ENCODE measurements at places on chromosomes 1 and 21. TPM values are rescaled to one million over a fixed set of nuclear protein-coding genes. Genes with fewer than 3 reads are reported as not detected.

GRCh38 chr1:204344665-204345355 is 14.9 kb downstream of the PLEKHA6 start:
- no peak for DNase-seq

GRCh38 chr1:247352175-247352574 is 20.5 kb upstream of the ZNF496 start:
- no peak for DNase-seq

DNA sequence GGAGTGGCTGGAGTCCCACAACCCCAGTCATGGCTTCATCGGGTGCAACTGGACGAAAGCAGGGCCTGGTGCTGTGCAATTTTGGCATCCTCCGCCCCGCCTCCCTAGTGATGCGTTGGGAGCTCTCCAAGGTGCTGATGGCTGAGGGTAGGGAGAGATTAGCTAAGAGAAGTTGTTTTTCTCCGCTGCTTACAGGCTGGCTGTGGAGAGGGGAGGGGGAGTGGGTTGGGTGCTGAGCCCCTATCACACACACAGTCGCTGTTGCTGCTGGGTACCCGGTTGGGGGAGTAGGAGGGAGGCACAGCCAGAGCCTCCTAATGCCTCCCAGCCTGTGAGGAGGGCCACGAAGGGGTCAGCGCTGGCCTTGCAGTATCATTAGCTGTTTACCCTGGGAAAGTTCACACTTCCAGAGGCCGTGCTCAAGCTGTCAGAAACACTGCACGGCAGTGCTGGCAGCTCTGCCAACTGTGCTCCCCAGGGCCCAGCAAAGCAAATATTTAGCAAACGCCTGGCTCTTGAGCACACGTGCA is 110.0 kb downstream of the GRIK3 start:
- no peak for DNase-seq

DNA sequence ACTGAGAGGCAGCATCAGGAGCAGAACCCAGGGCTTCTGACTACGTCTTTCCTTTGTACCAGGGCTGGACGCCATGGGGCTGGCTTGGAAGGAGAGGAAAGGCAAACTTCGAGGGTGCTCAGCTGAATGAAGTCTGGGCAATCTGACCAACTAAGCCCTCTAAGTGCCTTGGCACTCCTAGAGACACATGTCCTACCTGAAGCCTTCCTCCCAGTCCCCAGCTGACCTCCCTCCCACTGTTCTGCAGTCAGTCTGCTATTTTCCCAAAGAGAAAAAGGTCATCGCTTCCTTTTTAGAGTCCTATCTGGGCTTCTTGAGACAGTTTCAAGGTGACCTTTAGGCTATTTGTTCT is 5.2 kb downstream of the SLC9A1 start:
- no peak for DNase-seq

- no peak for DNase-seq
Observed at GRCh38 chr1:206143537-206144172, 26.5 kb upstream of the AVPR1B start.

The SLC6A9 gene
- total RNA-seq: 94.4 TPM

DNA sequence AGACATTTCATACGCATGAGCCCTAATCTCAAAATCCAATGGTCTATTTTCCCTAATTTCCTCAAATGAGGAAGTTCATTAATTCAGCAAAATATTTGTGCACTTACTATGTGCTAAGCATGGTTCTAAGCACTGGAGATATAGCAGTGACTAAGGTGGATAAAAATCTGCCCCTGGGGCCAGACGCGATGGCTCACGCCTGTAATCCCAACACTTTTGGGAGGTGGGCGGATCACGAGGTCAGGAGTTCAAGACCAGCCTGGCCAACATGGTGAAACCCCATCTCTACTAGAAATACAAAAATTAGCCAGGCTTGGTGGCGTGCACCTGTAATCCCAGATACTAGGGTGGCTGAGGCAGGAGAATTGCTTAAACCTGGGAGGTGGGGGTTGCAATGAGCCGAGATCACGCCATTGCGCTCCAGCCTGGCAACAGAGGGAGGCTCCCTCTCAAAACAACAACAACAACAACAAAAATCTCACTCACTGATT is 4.3 kb upstream of the MIIP start:
- DNase-seq: no peak
